ENCODE measurements at places on chromosomes 7 and 10.

GRCh38 chr7:73892003-73892999, 31.3 kb downstream of the TMEM270 start:
- no peak for DNase-seq

- no peak for DNase-seq
Observed at GRCh38 chr10:7235376-7235775, 175.5 kb downstream of the SFMBT2 start.

GRCh38 chr10:24257588-24257987, 48.6 kb downstream of the KIAA1217 start:
- DNase-seq: no peak

GRCh38 chr10:120217736-120218135, 239.3 kb upstream of the PLPP4 start:
- no peak for DNase-seq

GRCh38 chr7:148715027-148715426, 16.3 kb downstream of the CUL1 start:
- DNase-seq: no peak

- DNase-seq: no peak
Observed at GRCh38 chr10:12847361-12847975, 154.0 kb downstream of the CCDC3 start.

DNA sequence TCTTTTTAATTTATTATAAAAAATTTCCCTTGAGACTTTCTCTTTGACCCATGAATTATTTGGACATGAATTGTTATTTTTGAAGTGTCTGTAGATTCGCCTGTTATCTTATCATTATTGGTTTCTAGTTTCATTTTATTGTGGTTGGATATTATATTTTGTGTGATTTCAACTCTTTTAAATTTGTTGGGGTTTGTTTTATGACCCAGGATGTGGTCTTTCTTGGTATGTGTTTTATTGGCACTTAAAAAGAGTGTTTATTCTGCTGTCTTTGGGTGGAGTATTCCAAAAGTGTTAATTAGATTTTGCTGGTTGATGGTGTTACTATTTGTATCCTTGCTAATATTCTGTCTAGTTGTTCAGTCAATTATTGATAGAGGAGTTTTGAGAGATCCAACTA, 50.5 kb upstream of the GPR141 start:
- no peak for DNase-seq

DNA sequence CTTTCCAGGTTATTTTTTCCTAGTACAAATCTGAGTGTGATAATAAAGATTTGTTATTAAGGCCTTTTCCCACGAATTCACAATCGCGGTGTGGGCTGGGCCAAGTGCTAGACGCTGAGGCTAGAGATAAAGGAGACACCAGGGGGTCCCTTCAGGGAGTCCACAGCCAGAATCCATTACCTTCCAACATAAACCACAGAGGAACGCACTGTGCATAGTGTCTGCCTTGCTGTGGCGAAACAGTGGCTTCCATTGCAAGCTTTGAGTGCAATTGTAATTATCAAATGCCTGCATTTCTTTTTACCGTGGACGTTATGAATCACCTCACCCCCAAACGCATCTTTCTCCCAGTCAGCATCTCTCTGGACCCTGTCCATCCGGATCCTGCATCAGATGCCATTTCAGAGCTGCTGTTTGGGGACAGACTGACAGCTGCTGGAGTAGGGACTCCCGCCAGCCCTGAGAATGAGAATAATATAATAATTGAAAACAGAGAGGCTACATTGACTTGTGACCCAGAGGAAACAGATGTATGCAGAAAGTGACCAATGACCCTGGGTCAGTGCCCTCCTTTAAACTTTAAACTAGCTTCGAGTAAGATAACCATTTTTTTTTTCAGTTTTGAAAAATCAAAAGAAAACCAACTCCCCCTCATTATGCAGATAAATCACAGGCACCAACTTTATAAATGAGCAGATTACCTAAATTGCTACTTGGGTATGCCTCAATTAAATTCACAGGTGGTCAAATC, 456.2 kb upstream of the NRP1 start:
- no peak for DNase-seq
